ENCODE measurements at places on chromosomes 2 and 18.

GRCh38 chr2:8535821-8536685 lies 145.8 kb upstream of the ID2 start:
- DNase-seq = no peak

DNA sequence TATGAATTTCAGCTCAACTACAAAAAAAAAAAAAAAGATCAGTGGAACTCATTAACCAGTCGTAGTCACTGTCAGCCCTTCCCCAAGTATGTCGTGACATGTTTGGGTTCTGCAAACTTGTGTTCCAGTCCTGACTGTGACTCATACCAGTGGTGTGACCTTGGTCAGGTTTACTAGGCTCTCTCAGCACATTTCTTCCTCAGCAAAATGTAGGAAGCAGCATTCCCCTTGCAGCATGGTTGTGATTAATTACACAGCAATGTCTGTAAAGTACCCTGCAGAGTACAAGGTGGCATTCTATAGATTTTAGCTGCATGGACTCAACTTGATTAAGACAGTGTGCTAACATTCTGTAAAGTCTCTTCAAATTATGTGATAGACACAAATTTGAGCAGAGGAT lies 156.9 kb downstream of the LAMA1 start:
- no peak for DNase-seq

- no peak for DNase-seq
These were observed 7.9 kb upstream of the NR4A2 start for GRCh38 chr2:156340377-156340776.

- no peak for DNase-seq
These were observed 78.8 kb upstream of the TTC21B start for GRCh38 chr2:166032361-166032760.

GRCh38 chr2:11540996-11541692 lies 7.3 kb downstream of the GREB1 start:
- DNase-seq = no peak

DNA sequence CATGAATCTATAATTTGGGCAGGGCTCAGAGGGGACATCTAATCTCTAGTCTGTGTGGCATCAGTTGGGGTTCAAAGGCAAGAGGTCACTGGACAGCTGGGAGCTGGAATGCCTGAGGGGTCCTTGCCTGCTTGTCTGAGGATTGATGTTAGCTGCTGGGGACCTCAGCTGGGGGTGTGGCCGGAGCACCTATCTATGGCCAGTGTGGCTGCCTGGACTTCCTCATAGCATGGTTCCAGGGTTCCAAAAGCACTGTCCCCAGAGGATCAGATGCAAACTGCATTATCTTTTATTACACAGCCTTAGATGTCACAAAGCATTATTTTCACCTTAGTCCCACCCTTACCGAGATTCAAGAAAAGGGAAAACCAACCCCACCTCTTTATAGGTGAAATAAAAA lies 38.6 kb upstream of the YPEL5 start:
- no peak for DNase-seq

- no peak for DNase-seq
These were observed 109.9 kb downstream of the LYPD6B start for GRCh38 chr2:149148194-149149006.

DNA sequence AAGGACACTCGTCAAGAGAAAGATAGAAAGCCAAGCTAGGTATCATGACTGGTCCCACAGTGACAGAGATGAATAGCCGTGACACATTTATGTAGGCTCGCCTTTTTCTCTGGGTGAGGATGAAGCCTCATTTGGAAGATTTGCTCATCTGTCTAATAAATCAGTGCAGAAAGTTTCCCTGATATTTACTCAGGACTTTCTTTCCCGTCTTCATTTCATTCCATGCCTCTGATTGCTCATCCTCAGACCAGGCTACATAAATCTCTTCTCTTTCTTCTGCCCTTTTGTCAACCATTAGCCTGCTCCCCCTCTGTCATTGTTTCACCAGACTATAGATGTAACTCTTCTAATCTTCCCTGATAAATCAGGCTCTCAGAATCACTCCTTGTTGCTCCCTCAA lies 361.8 kb upstream of the MEIS1 start:
- no peak for DNase-seq

DNA sequence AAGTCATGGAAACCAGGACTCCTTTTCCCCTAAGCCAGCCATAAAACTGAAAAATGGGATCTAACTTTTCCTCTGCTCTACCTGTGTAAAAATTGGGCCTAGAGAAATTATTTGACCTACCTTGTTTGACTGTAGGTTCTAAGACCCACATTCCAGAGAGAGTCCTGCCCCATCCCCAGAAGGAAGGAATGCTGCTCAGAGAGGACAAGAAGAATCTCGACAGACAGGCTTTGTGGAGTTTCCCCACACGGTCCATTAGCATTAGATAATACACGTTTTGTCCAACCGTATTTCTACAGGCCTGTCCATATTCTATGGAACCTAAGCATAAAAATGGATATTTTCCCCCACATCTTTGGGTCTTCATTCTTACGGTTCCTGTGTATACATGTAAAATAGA lies 403.3 kb downstream of the METTL4 start:
- no peak for DNase-seq

Data from NCI-H2107 (cell line).